ENCODE measurements at places on chromosomes 2 and 18. TPM values are rescaled to one million over a fixed set of nuclear protein-coding genes. Genes with fewer than 3 reads are reported as not detected.

CHPF gene
- total RNA-seq, result 0.72 TPM

CYS1 gene
- 0.19 TPM for total RNA-seq

NMUR1 gene
- under 0.01 TPM for total RNA-seq

ARHGAP15 gene
- total RNA-seq, result not detected

DNER gene
- 0.09 TPM for total RNA-seq

IL1R2 gene
- 0.19 TPM for total RNA-seq

DHX57 gene
- 23.4 TPM for total RNA-seq

SLC35F5 gene
- total RNA-seq, result 119 TPM

OTOF gene
- 0.09 TPM for total RNA-seq

AGXT gene
- not detected for total RNA-seq

ELOA2 gene
- total RNA-seq, result not detected

CEBPZOS gene
- total RNA-seq, result 8.6 TPM

PLCD4 gene
- total RNA-seq, result 0.85 TPM

CCDC141 gene
- total RNA-seq, result not detected

POTEC gene
- not detected for total RNA-seq

PSMA8 gene
- not detected for total RNA-seq

SPP2 gene
- total RNA-seq, result not detected

SPC25 gene
- 6.4 TPM for total RNA-seq

PLCL1 gene
- total RNA-seq, result 3.8 TPM

PLGLB2 gene
- total RNA-seq, result 1.3 TPM

LCT gene
- total RNA-seq, result not detected

Measured in endothelial cell of coronary artery (primary cell).